ENCODE measurements at places on chromosomes 4 and X.

GRCh38 chr4:40307627-40308497, 27.3 kb upstream of the CHRNA9 start:
- DNase-seq: peak; percentile 69

DNA sequence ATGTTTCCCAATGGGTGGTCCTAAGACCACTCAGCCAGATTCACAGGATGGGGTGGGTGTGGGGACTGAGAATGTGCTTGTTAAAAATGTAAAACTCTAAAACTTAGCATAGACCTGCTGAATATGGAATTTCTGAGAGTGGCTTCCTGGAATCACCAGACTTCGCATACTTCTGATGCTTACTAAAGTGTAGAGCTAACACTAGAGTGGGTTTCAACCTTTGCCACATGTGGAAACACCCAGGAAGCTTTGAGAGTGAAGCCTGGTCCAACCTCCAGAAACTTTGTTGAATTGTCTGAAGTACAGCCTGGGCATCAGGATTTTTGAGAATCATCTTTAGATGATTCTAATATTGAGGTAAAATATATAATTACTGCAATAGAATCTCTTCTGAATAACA, 167.8 kb upstream of the EDNRA start:
- no peak for DNase-seq

DNA sequence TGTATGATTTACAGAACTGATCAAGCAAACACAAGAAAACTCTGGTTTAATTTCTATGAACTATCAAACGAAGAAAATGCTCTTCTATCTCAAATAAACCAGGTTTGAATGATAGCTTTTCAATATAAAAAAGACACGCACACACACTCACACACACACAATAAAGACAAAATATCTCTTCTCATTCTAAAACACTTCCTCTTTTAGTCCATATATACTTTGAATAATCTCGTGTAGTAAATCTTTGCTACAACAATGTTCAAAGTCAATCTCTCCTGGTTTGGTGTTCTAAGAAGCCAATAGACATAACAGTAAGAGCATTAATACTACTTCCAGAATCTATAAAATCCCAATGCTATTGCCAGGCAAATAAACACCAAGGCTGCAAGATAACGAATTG, 13.3 kb downstream of the CXCL2 start:
- DNase-seq: no peak

GRCh38 chr4:141330616-141331015, 109.9 kb downstream of the ZNF330 start:
- DNase-seq: no peak

- DNase-seq: no peak
These were observed 611.6 kb upstream of the ADGRL3 start for GRCh38 chr4:60588556-60588955.

DNA sequence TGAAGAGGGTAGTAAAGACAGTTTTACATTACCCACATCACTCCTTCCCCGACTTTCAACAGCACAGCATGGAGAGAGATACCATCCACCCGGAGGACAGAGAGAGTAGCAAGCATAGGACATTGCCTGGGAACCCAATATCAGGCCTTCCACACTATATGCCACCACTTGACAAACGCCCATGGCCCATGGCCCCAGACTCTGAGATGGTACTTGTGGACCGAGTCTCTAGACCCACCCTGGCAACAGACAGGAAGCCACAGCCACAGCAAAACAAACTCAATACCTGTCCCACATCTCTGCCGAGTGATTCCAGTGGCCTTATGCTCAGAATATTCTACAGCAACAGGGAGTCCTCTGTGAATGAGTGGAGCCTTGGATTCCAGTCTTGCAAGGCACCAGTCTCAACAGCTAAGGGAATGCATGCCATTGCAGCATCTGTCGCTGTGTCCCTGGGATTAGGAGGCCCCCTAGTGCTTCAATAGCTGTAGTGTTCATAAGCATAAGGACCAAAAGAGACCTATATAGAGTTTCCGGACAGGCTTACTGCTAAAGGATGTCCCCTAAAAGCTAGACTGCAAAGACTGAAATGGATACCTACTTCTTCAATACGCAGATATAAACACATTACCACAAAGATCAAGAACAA, 14.7 kb upstream of the CT55 start:
- peak; percentile 21 for DNase-seq

- DNase-seq: no peak
These were observed 43.7 kb downstream of the TENM3 start for GRCh38 chr4:182286931-182287330.

GRCh38 chr4:8380511-8381415, 59.8 kb downstream of the ACOX3 start:
- no peak for DNase-seq

DNA sequence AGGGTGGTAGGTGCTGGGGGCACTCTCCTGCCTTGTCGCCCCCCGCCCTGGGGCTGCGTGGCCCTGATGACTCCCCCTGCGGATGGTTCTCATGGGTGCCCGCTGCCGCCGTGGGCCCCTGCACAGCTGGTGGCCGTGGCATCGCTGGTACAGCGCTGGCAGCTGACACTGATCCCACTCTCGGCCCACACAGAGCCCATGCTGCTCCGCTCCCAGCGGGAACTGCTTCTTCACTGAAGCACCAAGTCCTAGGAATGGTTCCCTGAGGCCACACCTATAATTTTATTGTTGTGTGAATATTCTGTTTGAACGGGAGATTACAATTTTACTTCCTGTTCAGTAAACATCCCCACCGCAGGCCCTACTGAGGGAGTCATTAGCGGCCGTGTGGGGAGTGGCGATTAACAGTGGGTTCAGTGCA, 138.6 kb upstream of the NKX1-1 start:
- DNase-seq: no peak

DNA sequence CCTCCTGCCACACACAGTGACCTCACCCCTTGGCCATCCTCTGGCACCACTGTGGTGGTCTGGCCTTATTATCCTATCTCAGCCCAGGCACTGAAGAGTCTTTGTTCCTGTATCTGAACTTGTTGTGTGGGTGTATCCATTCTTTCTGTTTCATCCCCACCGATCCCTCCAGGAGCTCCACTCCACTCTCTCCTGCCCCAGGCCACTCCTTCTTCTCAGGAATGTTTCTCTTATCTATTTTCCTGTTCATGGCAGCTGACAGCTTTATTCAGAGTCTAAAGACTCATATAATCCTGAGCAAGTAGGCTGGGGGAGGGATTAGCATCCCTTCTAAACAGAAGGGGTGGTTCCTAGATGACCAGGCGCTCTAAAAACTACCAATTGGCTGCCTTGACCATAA, 150.0 kb downstream of the ANAPC10 start:
- no peak for DNase-seq

GRCh38 chrX:129825746-129826505, 17.8 kb downstream of the ZDHHC9 start:
- no peak for DNase-seq

DNA sequence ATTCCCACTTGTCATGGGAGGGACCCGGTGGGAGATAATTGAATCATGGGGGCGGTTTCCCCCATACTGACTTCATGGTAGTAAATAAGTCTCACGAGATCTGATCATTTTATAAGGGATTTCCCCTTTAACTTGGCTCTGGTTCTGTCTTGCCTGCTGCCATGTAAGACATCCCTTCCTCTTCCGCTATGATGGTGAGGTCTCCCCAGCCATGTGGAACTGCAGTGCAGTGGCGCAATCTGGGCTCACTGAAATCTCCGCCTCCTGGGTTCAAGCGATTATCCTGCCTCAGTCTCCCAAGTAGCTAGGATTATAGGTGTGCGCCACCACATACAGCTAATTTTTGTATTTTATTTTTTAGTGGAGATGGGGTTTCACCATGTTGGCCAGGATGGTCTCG, 2.9 kb downstream of the HPGDS start:
- no peak for DNase-seq

- DNase-seq: no peak
These were observed 41.5 kb downstream of the ING2 start for GRCh38 chr4:183546376-183546775.

GRCh38 chr4:26985873-26986272, 125.2 kb downstream of the STIM2 start:
- DNase-seq: peak; percentile 11

DNA sequence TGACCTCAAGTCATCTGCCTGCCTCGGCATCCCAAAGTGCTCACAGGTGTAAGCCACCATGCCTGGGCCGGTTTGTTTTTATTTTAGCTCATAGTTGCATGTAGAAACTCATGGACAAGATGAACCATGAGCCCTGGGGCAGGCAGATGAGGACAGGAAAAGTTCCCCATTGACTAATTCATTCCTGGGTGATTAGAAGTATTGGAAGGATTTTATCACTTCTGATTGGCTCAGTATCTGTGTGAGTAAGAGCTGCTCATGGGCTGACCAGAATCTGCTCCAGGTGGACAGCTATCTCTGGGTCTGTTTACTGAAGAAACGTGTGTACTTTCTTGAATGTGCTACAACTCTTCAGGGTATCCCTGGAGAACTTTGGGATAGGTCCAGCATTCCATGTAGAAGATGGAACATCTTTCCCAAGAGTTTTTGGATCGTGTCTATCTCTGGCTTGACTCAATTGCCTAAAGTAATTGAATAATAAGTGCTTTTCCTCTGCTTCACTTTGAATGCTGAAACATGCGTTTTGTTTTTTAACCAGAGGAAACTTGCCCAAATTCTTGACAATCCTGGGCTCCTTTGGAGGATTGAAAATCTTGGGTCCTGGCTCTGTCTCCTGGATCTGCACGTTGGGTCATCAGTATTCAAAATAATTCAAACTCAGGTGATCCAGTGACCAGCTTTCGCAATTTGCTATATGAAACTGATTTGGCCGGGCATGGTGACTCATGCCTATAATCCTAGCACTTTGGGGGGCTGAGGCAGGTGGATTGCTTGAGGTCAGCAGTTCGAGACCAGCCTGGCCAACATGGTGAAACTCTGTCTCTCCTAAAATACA, 88.6 kb upstream of the DHRSX start:
- DNase-seq: no peak

GRCh38 chr4:48190839-48191238, 56.8 kb upstream of the TXK start:
- no peak for DNase-seq

GRCh38 chrX:37677765-37678164, 7.8 kb upstream of the XK start:
- no peak for DNase-seq

- DNase-seq: no peak
These were observed 137.2 kb upstream of the PGRMC2 start for GRCh38 chr4:128424527-128425497.

DNA sequence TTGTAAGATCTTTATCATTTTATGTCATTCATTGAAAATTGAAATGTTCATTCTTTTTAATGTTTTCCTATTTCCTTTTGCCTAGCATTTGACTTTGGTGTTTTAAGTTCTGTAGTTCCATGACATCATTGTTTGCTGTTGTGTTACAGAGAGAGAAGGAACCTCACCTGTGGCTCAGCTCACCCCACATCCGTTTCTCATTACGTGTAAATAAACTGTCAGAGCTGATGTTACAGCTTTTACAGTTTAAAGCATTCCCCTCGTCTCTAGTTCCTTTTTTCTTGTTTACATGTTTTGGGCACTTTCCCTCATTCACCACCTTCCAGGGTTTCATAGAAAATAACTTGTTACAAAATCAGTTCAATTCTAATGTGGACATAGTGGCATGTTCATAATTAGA, 137.2 kb downstream of the FNIP2 start:
- DNase-seq: no peak

DNA sequence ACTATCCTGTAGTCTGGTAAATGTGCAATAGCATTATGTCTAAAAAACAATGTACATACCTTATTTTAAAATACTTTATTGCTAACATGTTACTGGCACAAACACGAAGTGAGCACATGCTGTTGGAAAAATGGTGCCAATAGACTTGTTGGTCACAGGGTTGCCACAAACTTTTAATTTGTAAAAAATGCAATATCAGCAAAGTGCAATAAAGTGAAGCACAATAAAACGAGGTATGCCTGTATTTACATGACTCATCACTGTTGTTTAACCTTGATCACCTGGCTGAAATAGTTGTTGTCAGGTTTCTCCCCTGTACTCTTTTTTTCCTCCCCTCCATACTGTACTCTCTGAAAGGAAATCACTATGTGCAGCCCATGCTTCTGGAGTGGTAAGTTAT, 56.5 kb downstream of the KLF8 start:
- no peak for DNase-seq

- peak; percentile 44 for DNase-seq
These were observed 626 bp downstream of the TBC1D1 start for GRCh38 chr4:37891260-37892159.

DNA sequence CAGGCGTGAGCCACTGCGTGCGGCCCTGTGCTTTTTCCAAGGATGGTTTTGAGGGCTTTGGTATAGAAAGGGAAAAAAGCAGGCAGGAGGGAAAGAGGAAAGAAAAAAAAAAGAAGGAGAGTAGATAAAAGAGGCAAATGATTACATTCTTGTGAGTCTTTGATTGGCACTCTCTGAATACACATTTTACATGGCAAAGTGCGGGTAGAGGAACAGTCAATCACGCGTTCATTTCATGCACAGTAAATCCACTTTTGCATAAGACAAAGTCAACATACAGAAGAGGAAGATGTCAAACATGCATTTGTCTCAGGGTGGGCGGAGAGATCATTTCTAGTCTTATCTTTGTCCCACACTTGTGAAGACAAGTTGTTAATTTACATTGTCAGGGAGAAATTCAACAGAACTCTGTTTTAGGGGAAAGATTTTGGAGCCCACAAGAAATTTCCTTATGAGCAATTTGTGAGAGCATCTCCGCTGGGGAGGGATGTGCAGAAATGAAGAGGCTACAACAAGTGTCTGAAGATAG, 183.2 kb downstream of the DHRSX start:
- no peak for DNase-seq

GRCh38 chrX:37746218-37746941, 33.5 kb upstream of the CYBB start:
- no peak for DNase-seq

DNA sequence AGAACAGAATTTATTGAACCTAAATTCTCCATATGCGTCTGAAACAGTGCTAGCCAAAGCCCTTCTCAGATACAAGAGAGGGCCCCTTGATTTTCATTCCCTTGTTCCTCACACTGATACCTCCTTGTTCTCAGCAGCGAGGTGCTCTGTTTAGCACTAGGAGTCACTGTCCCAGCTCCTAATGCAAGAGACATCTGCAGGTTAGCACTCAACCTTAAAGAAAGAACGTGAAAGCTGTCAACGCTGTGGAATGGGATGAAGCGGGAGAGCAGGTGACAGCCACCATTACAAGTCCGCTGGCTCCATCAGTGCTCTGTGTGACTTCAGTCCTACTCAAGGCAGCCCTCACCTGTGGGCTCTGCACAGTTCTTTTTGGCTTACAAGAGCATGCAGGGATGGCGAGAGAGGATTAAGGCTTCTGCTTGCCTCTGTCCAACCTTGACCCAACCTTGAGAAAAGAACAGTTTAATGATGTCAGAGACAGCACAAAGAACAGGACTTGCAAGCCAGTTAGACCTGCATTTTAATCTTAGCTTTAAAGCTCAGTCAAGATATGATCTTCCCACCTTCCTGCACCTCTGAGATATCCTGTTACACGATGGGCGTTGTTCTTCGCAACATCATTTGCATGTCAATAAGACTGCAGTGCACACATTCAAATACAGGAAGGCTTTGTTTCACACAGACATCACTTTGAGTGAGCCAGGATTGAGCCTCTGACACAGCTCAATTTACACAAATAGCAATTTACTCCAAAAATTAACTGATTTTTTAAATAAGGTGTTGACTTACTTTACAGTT, 95.1 kb downstream of the ARSF start:
- no peak for DNase-seq

GRCh38 chr4:153333874-153334273, 10.6 kb upstream of the MND1 start:
- no peak for DNase-seq

- no peak for DNase-seq
These were observed 289.7 kb downstream of the TRIML1 start for GRCh38 chr4:188428935-188429334.

- no peak for DNase-seq
These were observed 5.7 kb upstream of the RHOH start for GRCh38 chr4:40190880-40191815.

GRCh38 chr4:6990661-6991060, 52.5 kb upstream of the TADA2B start:
- no peak for DNase-seq
